ENCODE measurements at places on chromosomes 13 and 19.

DNA sequence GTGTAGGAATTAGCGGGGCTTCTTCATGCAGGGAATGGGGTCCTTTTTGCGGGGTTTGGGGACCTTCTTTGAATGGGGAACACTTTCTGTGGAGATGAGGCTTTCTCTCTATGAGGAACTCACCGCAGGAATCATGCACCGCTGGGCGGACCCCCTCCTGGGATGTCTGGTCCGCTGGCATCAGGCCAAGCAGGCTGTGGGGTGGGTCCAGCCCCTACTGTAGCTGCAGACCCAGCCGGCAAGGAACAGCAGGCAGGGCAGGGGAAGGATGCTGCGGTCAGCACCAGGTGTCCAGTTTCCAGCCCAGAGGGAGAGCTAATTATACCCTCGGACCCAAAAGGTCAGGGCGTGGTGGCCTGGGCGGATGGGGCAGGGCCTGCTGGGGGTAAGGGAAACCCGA, 1.8 kb downstream of the MYBPC2 start:
- no peak overlapping the region for H3K27ac ChIP-seq
- DNase-seq, result peak; percentile 49
- peaks cover 40% of the 10 kb centered on the region for H3K4me1 ChIP-seq
- peaks cover 32% of the 10 kb centered on the region for H3K27me3 ChIP-seq
- no peaks in the 10 kb centered on the region for H3K36me3 ChIP-seq
- no peak overlapping the region for H3K4me3 ChIP-seq

- H3K4me1 ChIP-seq, result no peaks in the 10 kb centered on the region
- no peak overlapping the region for H3K4me3 ChIP-seq
- no peaks in the 10 kb centered on the region for H3K27me3 ChIP-seq
- DNase-seq, result no peak
- H3K27ac ChIP-seq, result no peak overlapping the region
- H3K36me3 ChIP-seq, result no peaks in the 10 kb centered on the region
Observed at GRCh38 chr19:47895165-47895782, 9.2 kb upstream of the SULT2A1 start.

GRCh38 chr19:29320618-29321017, 107.7 kb upstream of the UQCRFS1 start:
- peaks cover 3% of the 10 kb centered on the region for H3K27me3 ChIP-seq
- no peak overlapping the region for H3K27ac ChIP-seq
- no peak for DNase-seq
- no peaks in the 10 kb centered on the region for H3K36me3 ChIP-seq
- H3K4me3 ChIP-seq, result no peak overlapping the region
- peaks cover 21% of the 10 kb centered on the region for H3K4me1 ChIP-seq

DNA sequence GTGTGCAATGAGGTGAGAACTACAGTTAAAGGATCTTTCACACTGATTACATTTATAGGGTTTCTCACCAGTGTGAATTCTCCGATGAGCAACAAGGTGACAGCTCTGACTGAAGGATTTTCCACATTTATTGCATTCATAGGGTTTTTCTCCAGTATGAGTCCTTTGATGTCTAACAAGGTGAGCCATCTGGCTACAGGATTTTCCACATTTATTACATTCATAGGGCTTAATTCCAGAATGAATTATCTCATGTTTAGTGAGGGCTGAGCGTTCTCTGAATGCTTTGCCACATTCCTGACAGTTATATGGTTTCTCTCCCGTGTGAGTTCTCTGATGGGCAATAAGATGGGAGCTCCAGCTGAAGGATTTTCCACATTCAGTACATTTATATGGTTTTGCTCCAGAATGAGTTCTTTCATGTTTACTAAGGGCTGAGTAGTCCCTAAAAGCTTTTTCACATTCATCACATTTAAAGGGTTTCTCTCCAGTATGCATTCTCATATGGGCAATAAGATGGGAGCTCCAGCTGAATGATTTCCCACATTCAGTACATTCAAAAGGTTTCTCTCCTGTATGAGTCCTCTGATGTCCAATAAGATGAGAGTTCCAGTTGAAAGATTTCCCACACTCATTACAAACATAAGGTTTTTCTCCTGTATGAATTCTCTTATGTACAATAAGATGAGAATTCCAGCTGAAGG, 4.4 kb upstream of the C19orf18 start:
- DNase-seq, result no peak
- no peaks in the 10 kb centered on the region for H3K27me3 ChIP-seq

DNA sequence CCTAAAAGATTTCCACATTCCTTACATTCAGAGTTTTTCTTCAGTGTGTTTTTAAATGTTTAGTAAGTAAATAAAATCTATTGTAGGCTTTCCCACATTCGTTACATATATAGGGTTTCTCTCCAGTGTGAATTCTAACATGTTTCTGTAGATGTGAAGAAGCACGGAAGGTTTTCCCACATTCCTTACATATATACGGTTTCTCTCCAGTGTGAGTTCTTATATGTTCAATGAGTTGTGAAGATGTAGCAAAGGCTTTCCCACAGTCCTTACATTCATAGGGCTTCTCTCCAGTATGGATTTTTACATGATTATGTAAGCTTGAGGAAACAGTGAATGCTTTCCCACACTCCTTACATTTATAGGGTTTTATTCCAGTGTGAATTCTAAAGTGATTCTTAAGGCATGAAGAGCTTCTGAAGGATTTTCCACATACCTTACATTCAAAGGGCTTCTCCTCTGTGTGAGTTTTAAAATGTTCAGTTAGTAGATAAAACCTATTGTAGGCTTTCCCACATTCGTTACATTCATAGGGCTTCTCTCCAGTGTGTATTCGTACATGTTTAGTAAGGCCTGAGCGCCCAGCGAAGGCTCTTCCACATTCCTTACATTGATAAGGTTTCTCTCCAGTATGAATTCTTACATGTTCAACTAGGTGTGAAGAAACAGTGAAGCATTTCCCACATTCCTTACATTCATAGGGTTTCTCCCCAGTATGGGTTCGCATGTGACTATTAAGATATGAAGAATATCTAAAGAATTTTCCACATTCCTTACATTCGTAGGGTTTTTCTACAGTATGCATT, 18.2 kb downstream of the ZNF121 start:
- peaks cover 58% of the 10 kb centered on the region for H3K36me3 ChIP-seq
- H3K27ac ChIP-seq, result no peak overlapping the region
- H3K4me1 ChIP-seq, result no peaks in the 10 kb centered on the region

DNA sequence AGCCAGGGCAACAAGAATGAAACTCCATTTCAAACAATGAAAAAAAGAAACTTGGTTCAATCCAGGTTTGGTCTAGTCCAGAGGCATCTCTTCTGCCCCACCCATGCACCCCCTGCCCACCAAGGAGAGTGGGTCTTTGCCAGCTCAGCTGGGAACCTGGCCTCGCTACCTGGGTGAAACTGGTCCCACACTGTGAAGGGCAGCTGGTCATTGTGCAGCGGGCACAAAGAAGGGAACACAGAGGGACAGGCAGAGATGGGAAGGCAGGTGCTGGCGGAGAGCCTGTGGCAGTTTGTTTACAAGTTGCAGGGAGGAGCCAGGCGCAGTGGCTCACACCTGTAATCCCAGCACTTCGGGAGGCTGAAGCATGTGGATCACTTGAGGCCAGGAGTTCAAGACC, 50.2 kb downstream of the CPAMD8 start:
- H3K27me3 ChIP-seq, result no peaks in the 10 kb centered on the region
- H3K27ac ChIP-seq, result no peak overlapping the region
- H3K4me3 ChIP-seq, result no peak overlapping the region
- no peak for DNase-seq
- H3K36me3 ChIP-seq, result no peaks in the 10 kb centered on the region

- H3K27ac ChIP-seq, result no peak overlapping the region
- no peaks in the 10 kb centered on the region for H3K27me3 ChIP-seq
- H3K4me3 ChIP-seq, result no peak overlapping the region
- no peaks in the 10 kb centered on the region for H3K4me1 ChIP-seq
- DNase-seq, result no peak
Observed at GRCh38 chr13:92029641-92030040, 631.2 kb downstream of the GPC5 start.

DNA sequence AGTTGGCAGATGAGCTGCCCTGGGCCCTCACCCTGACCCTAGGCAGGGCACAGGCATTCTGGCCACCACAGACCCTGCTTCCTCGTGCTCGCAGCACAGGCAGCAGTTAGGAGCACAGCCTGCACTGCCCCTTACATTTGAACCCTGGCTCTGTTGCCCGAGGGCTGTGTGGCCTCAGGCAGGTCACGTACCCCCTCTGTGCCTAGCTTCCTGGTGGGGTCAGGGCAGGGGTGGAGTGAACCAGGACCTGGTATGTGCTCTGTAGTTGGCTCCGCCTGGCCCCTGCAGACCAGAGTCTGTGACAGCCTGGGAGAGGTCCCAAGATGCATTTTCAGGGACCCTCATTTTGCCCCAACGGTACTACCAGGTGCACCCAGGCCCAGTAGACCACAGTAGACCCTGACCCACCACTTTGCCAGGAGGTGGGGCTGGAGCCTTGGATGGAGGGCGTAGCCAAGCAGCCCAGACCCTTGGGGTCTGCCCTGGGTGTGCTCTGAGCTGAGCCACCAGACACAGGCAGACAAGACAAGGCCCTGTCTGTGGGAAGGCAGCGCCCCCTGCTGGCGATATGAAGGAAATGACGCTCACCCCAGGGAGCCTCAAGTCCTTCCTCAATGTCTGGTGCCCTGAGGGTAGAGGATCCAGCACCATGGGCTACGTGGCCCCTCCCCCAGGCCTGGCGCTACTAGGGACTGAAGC, 9.1 kb downstream of the LYL1 start:
- peaks cover 76% of the 10 kb centered on the region for H3K4me1 ChIP-seq
- DNase-seq, result peak; percentile 92
- peaks cover 23% of the 10 kb centered on the region for H3K27me3 ChIP-seq
- peak overlapping the region; percentile 91 for H3K27ac ChIP-seq
- no peak overlapping the region for H3K4me3 ChIP-seq

DNA sequence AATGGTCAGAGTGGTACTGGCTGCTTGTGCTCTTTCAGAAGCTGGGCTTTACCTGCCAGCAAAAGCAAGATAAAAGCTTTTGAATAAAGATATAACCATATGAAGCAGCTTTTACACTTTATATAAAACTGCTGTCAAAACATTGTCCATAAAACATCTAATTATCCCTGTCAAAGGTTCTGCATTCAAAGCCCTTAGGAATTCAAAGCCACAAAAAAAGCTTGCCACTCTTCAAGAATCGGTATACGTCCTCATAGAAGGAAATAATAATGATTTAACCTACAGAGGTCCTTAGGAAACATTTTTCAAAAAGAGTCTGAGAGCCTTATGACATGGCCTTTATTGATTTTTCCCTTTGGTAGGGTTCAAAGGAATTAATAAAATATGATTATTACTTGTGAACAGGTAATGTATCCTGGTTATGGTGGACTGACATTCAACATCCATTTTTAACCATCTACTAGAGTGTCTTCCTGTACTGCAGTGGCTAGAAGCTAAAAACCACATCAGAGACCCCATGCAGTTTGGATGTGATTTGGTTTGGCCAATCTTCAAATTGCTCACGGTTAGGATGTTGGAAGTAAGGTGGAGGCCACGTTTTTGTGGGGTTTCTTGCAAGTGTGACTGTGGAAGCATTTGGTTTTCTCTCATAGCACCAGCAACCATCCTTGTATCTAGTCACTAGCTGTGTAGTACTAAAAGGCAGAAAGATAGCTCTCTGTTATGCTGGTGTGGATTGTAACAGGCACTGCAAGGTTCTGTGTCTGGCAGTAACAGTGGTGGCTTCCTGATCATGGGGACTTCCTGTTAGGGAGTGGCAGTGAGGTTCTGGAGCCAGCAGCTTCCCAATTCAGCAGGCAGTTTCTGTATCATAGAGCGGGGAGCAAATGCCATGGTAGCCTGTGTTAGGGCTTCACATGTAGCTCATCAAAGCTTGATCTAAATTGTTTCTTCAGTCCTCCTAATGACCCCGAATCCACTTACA, 441.5 kb downstream of the DIAPH3 start:
- H3K4me1 ChIP-seq, result no peaks in the 10 kb centered on the region
- no peak for DNase-seq
- no peak overlapping the region for H3K27ac ChIP-seq
- no peak overlapping the region for H3K4me3 ChIP-seq

- H3K4me3 ChIP-seq, result no peak overlapping the region
- H3K4me1 ChIP-seq, result peaks cover 5% of the 10 kb centered on the region
- no peak for DNase-seq
- H3K27me3 ChIP-seq, result no peaks in the 10 kb centered on the region
Observed at GRCh38 chr13:21576426-21576825, 27.5 kb downstream of the MICU2 start.

- H3K27me3 ChIP-seq, result no peaks in the 10 kb centered on the region
- H3K4me1 ChIP-seq, result no peaks in the 10 kb centered on the region
- H3K4me3 ChIP-seq, result no peak overlapping the region
- no peaks in the 10 kb centered on the region for H3K36me3 ChIP-seq
- H3K27ac ChIP-seq, result no peak overlapping the region
Observed at GRCh38 chr13:91537376-91537775, 139.0 kb downstream of the GPC5 start.

- DNase-seq, result peak; percentile 64
- peaks cover 5% of the 10 kb centered on the region for H3K27me3 ChIP-seq
- H3K4me1 ChIP-seq, result peaks cover 43% of the 10 kb centered on the region
Observed at GRCh38 chr19:18895824-18896341, at the start of gene CERS1. Gene CERS1, minus strand, starts transcription at chr19:18896158. Its CDS starts 86 bp downstream, at chr19:18896072.

GRCh38 chr19:46574533-46574932, 26.6 kb upstream of the CALM3 start:
- no peaks in the 10 kb centered on the region for H3K36me3 ChIP-seq
- no peak overlapping the region for H3K27ac ChIP-seq
- H3K4me3 ChIP-seq, result no peak overlapping the region
- no peaks in the 10 kb centered on the region for H3K4me1 ChIP-seq
- no peak for DNase-seq

- peaks cover 3% of the 10 kb centered on the region for H3K4me1 ChIP-seq
- H3K36me3 ChIP-seq, result no peaks in the 10 kb centered on the region
- peaks cover 3% of the 10 kb centered on the region for H3K27me3 ChIP-seq
- H3K27ac ChIP-seq, result no peak overlapping the region
- H3K4me3 ChIP-seq, result no peak overlapping the region
- no peak for DNase-seq
Observed at GRCh38 chr13:113566227-113566561, 18.4 kb upstream of the TFDP1 start.

DNA sequence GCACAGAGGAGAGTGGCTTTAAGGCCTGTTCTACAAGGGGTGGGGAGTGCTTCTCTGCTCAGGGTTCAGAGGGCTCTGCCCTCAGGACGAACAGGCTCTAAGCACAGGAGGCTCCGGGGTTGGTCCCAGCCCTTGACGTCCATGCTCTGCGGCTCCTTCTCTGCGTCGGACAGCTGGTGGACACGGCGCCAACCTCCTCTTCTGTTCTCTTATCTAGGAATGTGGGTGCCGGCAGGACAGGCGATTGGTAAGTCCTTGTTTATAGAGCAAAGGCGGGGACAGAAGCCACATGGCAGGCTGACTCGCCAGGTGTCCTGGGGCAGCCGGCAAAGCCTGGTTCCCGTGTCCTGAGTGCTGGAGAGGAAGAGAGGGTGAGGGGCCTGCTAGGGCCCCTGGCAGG, 8.4 kb upstream of the RPS15 start:
- no peak for DNase-seq
- H3K27ac ChIP-seq, result no peak overlapping the region
- peaks cover 90% of the 10 kb centered on the region for H3K36me3 ChIP-seq
- H3K4me1 ChIP-seq, result no peaks in the 10 kb centered on the region

GRCh38 chr19:55694241-55694655, 19.2 kb downstream of the EPN1 start:
- no peak overlapping the region for H3K27ac ChIP-seq
- no peaks in the 10 kb centered on the region for H3K27me3 ChIP-seq
- no peak for DNase-seq
- H3K4me3 ChIP-seq, result no peak overlapping the region

- H3K36me3 ChIP-seq, result no peaks in the 10 kb centered on the region
- H3K4me1 ChIP-seq, result peaks cover 2% of the 10 kb centered on the region
- peaks cover 38% of the 10 kb centered on the region for H3K27me3 ChIP-seq
- peak overlapping the region; percentile 91 for H3K4me3 ChIP-seq
Observed at GRCh38 chr13:35475212-35475959, 1.1 kb downstream of the MAB21L1 start.

All from muscle of leg (tissue), 16 donors.